ENCODE measurements at places on chromosomes 6 and 20.

DNA sequence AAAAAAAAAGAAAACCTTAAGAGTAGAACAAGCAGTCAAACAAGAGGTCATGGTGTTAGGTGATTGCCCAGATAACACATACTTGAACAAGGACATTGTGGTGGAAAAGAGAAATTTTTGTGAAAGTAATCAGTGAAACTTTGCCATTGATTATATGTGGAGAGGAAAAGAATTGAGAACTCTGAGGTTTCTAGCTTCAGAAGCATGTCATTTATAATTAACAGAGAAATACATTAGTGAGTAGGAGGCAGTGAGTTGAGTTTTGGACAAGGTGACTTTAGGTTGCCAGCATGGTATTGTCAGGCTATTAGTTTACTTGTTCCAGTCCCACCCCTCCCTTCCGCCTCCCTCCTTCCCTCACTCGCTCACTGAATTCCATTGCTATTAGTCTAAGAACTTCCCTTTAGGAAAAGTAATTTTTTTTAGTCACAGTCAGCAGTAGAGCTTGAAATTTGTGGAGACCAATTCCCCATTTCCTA, 17.2 kb downstream of the TAB2 start:
- no peak for DNase-seq

GRCh38 chr6:4637691-4638433, 138.3 kb upstream of the CDYL start:
- no peak for DNase-seq

- DNase-seq: peak; percentile 45
Observed at GRCh38 chr20:40678286-40678875, 10.7 kb downstream of the MAFB start.

DNA sequence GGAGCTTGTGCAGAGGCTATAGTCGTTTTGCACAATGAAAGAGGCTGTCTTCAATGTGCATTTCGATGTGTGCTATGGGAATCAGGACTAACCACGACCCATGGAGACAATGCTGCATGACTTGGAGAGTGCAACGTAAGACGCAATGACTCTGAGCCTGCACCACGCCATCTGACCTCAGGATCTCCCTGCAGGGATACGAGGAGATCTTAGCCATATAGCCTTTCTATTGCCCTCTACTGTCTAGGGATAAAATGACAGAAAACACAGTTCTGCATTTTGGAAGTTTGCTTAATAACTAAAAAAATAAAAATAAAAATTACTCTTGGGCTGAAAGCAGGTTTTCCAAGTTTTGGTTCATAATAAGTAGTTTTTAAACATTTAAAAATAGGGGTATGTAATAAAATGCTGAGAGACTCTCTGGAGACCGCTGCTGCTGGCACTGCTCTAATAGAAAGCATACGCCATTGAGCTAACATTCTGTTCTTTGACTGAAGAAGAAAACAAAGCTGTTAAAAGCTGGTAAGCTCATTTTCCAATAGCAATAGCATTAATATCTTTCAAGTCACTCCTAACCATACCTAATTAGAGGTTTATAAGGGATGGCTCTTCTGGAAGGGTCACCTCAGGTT, 87.2 kb downstream of the PDE7B start:
- DNase-seq: peak; percentile 51

DNA sequence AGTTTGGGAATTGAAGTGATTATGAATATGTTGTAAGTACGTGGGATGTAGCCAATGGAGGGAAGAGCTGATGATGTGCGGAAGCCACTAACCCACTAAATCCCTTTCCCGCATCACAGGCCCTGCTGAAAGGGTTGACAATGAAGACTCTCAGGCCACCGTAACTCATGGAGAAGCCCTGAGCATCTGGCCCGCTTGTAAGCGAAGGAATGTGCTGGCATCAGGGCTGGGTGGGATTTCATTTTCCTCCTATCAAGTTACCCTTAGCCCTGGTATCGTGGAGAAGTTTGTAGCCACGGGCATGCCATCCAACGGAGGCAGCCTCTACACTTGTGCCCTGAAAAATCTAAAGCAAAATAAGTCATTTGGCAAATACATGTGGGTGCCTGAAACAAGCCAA, 355.0 kb downstream of the CDH26 start:
- no peak for DNase-seq

GRCh38 chr20:62776692-62777527, 19.4 kb upstream of the MRGBP start:
- peak; percentile 60 for DNase-seq

DNA sequence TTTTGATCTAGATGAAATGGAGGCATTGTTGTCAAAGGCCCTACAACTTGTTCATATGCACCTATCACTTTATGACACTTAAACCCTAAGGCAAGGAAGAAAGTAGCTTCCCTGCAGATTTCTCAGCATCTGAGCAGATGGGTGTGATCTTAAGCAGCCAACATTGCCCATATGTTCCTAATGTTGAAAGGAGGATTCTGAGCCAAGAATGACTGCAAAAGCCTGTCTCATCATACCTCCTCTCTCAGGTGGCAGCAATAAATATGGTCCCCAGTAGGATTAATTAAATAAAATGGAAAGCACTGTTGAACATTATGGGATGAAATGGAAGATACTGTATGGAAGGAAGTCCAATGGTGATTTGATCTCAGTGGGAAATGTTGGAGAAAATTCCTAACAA, 538.1 kb upstream of the MAN1A1 start:
- DNase-seq: peak; percentile 72

DNA sequence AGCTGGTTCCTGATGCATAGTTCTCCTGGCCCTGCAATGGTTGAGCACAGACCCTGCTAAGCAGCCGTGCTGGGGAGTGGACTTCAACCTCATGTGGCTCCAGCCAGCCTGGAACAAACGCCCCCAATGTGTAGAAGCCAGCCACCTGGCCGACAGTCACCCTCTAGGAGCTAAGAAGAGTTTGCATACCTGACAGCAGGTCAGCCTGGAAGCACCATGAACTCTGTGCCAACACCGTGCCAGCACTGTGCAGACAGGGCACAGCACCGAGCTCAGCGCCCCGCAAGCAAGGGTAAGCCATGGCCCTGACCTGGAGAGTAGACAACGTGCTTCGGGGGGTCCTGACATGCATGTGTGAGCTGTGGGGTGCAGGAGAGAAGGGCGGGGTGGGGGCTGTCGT, 356.3 kb downstream of the ZFAND3 start:
- no peak for DNase-seq

GRCh38 chr20:44911264-44911921, 1.5 kb downstream of the PABPC1L start:
- peak; percentile 11 for DNase-seq

GRCh38 chr6:147176795-147177194, 27.4 kb upstream of the STXBP5 start:
- DNase-seq: no peak

DNA sequence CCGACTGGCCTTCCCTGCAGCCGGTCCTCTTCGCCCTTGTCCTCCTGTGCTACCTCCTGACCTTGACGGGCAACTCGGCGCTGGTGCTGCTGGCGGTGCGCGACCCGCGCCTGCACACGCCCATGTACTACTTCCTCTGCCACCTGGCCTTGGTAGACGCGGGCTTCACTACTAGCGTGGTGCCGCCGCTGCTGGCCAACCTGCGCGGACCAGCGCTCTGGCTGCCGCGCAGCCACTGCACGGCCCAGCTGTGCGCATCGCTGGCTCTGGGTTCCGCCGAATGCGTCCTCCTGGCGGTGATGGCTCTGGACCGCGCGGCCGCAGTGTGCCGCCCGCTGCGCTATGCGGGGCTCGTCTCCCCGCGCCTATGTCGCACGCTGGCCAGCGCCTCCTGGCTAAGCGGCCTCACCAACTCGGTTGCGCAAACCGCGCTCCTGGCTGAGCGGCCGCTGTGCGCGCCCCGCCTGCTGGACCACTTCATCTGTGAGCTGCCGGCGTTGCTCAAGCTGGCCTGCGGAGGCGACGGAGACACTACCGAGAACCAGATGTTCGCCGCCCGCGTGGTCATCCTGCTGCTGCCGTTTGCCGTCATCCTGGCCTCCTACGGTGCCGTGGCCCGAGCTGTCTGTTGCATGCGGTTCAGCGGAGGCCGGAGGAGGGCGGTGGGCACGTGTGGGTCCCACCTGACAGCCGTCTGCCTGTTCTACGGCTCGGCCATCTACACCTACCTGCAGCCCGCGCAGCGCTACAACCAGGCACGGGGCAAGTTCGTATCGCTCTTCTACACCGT, 6.1 kb downstream of the UBD start:
- no peak for DNase-seq

DNA sequence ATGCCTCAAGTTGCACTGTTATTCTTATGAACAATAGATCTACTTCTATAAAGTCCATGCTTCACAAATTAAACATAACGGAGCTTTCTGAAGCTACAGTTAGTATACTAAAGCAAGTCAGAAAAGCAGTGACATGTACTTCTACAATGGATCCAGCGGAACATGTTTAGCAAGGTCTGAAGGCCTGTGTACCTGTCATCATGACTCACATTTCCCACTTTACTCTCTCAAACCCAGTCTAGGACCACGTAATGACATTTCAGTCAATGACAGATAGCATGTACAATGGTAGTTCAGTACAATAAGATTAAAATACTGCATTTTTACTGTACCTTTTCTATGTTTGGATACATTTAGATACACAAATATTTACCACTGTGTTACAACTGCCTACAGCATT, 132.1 kb downstream of the MMS22L start:
- DNase-seq: no peak
